ENCODE measurements at places on chromosomes 12 and 14.

- no peak for DNase-seq
These were observed at the start of gene ADCY6 for GRCh38 chr12:48788854-48789775. TSS of gene ADCY6 (minus strand) at chr12:48789089. CDS start at chr12:48783434, 5,655 bp downstream.

DNA sequence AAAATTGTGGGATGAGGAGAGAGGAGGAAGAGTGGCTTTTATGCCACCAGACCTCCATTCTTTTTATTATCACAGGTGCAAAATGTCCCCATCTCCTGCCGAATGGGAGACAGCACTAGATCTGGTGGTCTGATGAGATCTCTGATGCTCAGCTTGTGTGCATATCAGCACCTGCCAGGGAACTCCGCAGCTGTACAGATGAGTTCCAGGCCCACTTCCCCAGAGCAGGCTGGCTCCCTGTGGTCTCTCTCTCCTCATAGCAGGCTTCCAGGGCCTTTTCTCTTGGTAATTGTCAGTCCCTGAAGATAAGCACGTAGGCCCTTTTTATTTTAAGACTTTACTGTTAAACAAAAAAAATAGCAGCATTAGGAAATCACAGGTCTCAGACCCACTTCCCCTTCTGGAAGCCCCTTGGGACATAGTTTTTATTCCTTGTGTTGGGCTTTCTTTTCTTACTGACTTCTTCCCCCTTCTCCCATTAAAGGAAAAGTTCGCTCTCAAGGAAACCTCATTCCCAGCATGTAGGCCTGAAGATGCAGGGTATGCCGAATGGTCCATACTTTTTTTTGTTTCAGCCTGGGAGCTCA, 4.5 kb upstream of the TBC1D30 start:
- DNase-seq, result no peak

DNA sequence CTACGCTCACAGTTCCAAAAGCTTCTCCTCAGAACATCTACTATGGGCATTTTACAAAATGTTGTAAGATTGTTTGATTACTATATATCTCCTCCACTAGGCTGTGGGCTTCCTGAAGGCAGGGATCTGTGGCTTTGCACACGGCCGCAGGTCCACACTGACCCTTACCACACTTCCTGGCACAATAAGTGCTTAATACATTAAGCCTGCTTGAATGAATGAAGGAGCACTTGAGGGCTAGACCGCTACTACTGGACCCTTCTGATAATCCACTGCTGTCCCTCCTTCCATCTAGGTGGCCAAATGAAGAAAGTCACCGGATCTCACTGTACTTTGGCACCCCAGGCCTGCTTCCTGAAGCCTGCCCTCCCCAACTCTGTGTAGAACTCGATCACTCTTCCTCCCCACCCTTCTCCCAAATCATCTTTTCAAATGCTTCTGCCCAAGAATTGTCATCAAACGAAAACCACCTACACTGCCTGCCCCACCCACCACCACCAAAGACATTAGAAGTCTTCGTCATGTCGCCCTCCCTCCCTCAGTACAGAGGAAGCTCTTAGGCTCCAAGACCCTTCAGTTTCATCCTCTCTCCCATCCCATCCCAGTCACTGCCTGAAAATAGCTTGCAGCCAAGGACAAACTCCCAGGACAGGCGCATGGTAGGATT, 596 bp upstream of the ZBTB39 start:
- no peak for DNase-seq

DNA sequence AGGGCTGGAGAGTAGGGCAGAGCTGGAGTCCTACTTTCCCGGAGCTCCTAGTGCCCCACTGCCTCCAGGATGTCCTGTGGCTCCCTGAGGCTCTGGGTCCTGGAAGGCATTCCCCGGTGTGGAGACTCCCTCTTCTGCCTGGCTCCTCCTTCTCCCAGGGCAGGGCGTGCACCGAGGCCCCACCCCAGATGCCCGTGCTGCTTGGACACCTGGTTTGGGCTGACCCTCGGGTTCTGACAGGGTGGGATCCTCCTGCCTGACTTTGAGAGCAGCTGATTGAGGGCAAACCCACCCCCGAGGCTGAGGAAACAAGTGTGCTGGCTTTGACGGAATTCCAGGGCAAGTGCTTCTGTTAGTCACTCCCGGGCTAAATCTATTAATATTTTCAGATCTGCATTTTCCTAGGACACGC, 15.4 kb downstream of the TEAD4 start:
- no peak for DNase-seq

GRCh38 chr12:108685469-108686260, 45.7 kb downstream of the CORO1C start:
- no peak for DNase-seq

DNA sequence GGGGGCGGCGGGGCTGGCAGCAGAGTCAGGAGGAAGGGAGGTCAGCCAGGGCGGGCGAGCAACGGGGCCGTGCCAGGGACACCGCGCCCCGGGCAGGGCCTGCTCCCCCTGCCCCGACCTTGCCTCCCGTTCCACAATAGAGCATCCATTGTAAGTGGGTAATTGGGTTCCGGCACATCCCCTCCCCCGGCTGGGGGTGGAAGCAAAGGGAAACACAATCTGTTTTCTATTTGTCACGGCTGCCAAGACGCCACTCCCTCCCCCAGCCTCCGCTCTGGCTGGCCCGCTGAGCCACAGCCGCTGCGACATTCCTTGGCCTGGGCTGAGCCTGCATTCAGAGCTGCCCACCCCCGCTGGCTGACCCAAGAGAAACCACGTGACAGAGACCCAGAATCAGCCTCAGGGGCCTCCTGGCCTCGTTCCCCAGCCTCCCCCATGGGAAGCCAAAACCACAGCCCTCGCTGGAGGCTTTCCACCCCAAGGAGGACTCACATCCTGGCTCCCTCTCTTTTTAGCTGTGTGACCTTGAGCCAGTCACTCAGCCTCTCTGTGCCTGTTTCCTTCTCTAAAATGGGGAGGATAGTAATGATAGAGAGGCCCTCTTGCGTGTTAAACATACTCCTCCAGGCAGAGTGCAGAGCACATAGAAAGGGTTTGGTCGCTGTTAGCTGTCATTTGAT, 117.6 kb downstream of the SCARB1 start:
- peak; percentile 45 for DNase-seq

DNA sequence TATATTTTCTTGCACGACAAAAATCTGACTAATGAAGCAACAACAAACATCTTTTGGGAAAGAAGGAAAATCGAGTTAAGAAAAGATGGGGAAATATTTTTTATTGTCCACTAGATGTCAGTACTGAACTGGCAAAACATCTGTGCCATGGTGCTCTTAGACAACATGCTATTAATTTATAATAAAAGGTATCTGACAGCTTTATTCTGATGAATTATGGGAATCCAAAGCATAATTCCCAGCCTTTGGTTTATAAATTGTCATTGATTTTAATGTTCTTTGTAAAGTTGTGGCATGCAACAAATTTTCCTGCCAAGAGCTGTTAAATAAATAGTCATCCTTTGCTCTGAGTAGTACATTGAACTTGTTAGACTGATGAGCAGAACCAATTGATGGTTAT, 231.2 kb downstream of the ETNK1 start:
- DNase-seq, result peak; percentile 18

- no peak for DNase-seq
These were observed 10.9 kb downstream of the SYNDIG1L start for GRCh38 chr14:74415115-74415437.

DNA sequence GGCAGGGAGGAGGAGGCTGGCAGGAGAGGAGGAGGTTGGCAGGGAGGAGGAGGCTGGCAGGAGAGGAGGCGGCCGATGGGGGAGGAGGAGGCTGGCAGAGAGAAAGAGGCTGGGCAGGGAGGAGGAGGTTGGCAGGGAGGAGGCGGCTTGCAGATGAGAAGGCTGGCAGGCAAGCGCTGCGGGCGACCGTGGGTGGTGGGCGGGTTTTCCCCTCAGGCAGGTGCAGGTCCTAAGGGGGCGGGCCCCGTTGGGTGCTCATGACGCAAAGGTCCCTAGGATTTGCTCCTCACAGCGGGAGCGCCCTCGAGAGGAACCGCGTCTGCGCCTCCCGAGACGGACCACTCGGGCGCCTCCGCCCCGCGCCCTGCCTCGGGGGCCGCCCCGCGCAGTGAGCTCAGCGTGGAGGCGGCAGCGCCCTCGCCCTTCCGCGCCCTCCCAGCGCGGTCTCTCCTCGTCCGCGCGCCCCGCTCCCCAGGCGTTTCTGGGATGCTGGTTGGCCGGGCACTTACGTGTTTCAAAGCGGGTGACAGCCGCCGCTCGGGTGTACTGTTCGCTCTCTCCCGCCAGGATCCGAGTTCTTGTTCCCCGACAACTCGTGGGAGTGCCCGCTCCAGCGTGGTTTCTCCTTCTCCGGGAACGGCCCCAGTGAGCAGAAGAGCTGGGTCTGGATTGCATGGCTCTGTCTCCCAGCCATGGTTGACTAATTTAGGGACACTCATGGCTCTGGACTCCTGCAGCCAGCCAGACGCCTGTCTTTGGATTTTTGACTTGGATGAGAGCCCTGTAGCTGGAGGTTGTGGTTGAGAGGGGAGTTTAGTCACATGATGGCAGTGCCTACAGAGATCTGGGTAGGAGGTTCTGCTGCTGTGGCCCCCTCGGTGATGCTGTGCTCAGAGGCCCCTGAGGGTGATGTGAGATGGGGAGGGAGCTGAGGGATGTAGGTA, 64.1 kb upstream of the PPP4R3A start:
- peak; percentile 82 for DNase-seq

DNA sequence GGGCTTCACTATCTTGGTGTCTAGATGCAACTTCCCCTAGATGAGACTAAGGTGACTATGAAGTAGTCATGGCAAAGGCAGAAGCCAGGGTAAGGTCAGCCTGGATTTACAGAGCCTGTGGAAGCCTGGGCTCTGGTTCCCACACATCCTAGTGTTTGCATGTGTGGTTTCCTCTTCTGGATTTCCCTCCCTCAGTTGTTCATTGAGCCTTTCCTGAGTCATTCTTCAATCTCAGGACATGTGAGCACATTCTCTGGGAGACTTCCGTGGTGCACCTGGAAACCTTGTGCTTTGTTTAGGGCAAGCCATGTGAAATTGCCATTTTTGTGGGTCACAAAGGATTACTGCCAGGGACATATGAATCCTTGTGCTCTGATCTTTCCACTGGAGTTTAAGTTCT, 236.6 kb downstream of the C12orf75 start:
- DNase-seq, result no peak

- DNase-seq, result no peak
These were observed 1410.0 kb upstream of the TMEM132C start for GRCh38 chr12:126856958-126857357.

- DNase-seq, result no peak
These were observed 116.2 kb downstream of the BMP4 start for GRCh38 chr14:53840444-53840843.

GRCh38 chr12:113734503-113734902, 231.6 kb downstream of the RBM19 start:
- no peak for DNase-seq

Data from NCI-H2107 (cell line).